Posterior cingulate gyrus (tissue), 11 donors: ENCODE measurements at places on chromosomes 2 and 18.

GRCh38 chr2:13240789-13241487, 524.2 kb downstream of the TRIB2 start:
- DNase-seq, result no peak

DNA sequence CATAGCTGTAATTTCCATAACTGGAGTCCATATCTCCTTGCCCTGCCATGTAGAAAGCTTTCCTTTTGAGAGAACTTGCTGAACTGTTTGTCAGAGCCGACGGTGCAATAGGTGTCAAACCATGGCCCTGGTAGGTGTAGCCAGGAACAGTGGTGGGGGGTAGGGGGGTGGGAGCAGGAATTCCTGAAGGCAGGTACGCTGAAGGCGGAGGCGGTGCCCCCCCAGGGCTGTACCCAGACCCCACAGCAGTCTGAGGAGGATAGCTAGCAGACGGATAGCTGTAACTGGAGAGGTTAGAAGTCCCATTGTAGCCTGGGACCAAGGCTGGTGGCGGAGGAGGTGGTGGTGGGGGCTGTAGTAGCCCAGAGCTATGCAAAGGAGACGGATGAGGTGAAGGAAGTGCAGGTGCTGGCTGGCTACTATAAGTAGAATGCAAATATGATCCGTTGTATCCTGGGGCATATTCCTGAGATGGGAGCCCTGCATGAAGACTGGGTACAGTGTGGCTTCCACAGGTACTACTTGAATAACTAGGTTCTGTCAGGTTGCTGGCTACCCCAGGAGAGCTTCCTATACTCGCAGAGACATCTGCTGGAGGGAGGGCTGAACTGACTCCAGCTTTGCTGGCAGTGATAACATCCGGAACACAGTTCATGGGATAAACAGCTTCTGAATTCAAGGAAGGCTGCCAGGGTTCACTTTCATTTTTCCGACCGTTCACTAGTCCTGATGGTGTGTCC, 124.8 kb downstream of the FIGN start:
- peak; percentile 60 for DNase-seq

DNA sequence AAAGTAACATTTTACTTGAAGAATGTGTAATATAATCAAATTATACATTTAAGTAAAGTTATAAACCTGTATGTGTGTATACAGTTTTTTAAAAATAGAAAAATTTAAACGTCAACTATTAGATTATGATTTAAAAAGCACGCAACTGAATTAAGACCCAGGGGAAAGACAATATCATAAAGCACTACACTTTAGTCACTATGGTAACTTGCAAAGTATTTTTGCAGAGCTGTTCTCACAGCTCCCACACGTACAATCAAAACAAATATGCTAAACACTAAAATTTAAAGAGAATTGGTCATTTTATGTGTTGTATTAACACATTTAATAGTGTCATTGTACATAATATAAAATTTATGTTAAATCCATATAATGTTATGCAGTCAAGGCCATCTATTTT, 59.7 kb downstream of the FTCDNL1 start:
- no peak for DNase-seq

DNA sequence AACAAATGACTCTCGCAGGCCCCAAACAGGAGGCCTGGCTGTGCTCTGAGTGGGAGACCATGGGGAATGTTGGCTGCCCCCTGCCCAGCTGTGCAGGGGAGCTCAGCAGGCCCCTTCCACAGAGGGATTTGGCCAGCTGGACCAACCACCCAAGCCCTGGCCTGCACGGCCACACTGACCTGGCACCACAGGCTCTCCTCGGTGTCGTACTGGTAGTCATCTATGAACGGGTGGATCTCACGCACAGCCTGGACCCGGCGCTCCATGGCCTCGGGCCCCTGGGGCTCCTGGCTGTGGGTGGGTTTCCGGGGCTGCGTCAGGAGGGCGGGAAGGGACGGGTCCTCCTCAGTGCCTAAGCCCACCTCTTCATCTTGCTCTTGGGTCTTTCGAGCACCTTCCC, 74.5 kb downstream of the POLR1A start:
- no peak for DNase-seq

- peak; percentile 35 for DNase-seq
Observed at GRCh38 chr18:75132931-75133525, 75.9 kb downstream of the PTGR3 start.

DNA sequence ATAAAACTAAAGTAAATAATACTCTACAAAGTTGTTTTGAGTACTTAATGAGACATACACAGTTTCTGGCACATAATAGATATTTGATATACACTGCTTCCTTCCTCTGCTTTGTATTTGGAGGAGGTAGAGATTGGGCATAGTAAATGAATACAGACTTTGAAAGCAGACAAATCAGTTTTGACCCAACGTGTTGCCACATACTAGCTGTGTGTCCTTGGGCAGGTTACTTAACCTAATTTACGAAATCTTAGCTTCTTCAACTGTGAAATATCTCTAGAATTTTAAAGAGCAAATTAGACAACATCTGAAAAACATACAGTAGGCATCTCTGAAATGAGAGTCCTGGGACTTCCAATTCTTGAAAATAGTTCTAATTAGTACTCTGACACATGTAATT, 425.4 kb downstream of the TGIF1 start:
- no peak for DNase-seq

DNA sequence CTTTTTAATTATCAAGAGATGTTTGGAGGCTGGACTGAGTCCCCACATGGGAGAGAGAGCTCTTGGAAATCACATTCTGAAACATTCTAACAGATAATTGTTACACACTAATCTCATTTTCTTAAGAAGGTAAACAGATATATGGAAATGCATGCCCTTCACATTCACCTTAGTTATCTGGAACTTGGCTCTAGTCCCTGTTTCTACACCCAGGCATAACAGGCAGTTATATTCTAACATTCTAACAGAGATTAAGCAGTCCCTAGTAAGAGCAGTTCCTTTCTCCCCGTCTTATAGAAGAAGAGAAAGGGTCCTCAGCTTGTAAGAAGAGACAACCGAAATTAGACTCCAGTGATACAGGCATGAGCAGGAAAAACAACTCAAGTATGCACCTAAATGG, 385.4 kb downstream of the SOX11 start:
- DNase-seq, result no peak

GRCh38 chr2:173353556-173353955, 1.1 kb upstream of the CDCA7 start:
- DNase-seq, result no peak

GRCh38 chr18:77218642-77219041, 31.0 kb upstream of the GALR1 start:
- no peak for DNase-seq
